ENCODE measurements at places on chromosomes 1 and 21. TPM values are rescaled to one million over a fixed set of nuclear protein-coding genes. Genes with fewer than 3 reads are reported as not detected.

DNA sequence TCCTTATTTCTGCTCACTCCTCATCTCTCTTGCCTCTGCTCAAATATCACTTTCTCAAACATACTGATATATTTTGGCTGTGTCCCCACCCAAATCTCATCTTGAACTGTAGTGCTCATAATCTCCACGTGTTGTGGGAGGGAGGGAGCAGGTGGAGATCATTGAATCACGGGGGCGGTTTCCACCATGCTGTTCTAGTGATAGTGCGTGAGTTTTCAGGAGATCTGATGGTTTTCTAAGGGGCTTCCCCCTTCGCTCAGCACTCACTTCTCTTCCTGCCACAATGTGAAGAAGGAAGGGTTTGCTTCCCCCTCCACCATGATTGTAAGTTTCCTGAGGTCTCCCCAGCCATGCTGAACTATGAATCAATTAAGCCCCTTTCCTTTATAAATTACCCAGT lies 26.6 kb downstream of the ZBTB8OS start:
- no peak overlapping the region for H3K27ac ChIP-seq
- DNase-seq, result no peak
- no peaks in the 10 kb centered on the region for H3K27me3 ChIP-seq
- H3K4me3 ChIP-seq, result no peak overlapping the region
- H3K4me1 ChIP-seq, result no peaks in the 10 kb centered on the region

DNA sequence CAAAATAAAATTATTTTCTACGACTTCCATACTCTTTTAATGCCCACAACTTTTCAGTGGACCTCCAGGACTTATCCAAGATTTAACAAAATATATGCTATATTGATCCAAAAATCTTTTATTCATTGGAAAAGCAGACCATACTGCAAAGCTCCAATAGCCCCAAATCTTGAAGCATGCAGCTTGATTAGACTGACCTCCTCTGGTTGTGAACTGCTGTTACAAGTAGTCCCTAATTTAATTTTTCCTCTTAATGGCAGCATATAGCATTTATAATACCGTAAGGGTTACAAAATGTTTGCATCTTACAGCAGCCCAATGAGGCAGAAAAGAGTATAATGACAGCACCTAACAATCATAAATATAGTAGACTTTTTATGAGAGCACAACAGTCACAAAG lies 49.8 kb downstream of the TPR start:
- no peaks in the 10 kb centered on the region for H3K27me3 ChIP-seq
- H3K27ac ChIP-seq, result no peak overlapping the region
- no peak overlapping the region for H3K4me3 ChIP-seq
- peaks cover 83% of the 10 kb centered on the region for H3K36me3 ChIP-seq

DNA sequence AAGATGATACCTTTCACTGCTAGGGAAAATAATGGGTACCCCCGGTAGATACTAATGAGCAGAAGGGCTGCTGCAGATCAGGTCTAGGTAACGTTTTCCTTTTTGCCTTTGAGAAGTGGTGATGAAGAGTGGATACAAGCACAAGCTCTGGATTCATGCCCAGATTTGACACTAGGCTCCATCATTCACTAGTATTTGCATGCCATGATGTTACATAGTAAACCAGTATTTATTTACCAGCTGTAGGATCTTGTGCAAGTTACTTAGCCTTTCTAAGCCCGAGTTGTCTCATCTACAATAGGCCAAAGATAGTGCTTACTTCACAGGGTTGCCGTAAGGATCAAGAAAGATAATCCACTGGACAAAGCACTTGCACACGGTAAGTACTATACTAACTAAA lies 14.2 kb downstream of the PTPN14 start:
- H3K27ac ChIP-seq, result no peak overlapping the region
- no peak overlapping the region for H3K4me3 ChIP-seq
- no peak for DNase-seq
- H3K27me3 ChIP-seq, result no peaks in the 10 kb centered on the region
- peaks cover 17% of the 10 kb centered on the region for H3K36me3 ChIP-seq

DNA sequence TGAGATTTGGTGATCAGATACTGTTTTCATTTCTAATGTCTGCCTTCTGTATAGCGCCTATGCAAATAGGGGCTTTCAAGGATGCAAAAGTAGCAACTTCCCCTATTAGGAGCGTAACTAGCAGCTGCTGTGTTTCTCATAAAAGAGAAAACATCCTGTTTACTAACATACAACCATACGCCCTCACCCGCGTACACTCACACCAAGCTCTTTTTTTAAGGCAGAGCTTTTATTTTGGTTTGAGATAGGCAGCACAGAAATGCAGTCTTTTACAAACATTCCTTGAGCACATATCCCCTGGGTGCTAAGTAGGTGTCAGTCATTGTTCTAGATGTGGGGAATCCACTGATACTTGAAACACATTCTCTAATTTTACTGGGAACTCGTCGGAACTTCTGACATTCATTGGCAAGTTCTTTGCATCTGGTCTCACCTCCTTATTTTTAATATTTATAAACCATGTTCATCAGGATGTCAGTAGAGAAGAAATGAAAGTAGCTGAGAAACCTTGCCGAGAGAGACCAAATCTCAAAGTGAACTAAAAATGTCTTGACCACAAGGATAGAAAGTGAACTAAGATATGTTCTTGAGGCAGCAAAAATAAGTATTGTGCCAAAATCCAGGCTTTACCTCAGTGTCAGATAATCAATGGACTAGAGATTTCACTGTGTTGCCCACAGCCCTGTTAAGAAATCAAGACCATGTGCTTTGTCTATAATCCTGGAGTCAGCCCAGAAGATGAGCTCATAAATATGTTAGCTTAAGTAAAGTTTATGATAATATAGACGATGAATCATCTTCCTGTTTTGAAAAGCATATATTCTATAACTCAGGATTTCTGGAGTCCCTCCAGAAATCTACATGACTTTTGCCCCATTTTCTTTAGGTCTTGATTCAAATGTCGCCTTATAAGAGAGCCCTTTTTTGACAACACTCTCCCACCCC lies 350.9 kb downstream of the ST6GALNAC3 start:
- no peaks in the 10 kb centered on the region for H3K36me3 ChIP-seq
- H3K27ac ChIP-seq, result no peak overlapping the region
- H3K4me1 ChIP-seq, result no peaks in the 10 kb centered on the region
- no peak overlapping the region for H3K4me3 ChIP-seq
- no peak for DNase-seq

DNA sequence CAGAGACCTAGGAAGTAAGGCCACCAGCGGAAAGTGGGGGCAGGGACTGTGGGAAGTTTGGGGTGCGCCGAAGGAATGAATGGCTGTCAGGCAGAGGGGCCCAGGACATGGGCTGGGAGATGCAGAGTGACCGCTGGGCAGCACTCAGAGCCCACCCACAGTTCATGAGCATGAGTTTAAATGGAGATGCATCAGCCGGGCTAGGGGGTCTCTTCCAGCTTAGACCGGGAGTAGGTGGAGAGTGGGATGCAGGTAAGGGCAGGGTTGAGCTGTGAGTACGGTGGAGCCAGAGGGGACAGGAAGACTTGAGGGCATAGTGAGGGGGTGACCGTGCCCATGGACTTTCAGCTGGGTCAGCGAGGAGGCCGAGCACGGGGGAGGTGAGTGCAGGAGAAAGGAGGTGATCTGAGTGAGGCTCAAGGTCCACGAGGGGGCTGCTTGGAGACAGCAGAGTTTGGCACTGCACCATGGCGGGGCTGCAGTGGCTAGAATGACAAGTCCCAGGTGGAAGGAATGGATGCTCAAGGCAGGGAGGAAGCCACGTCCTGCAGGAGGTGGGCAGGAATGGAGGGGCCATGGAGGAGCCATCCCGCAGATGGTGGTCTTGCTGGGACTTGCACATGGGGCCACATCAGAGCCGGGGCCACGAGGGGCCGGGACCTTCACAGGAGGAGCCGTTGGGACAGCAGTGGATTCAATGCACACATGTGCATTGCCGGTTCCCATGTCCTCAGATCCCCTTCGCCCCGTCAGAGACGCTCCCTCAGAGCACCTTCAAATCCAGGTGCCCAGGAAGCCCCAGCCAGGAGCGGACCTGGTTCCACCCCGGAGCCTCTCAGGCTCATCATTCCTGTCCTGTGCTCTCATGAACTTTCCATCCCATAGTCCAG lies 34.9 kb downstream of the UBASH3A start:
- H3K4me1 ChIP-seq, result no peaks in the 10 kb centered on the region
- H3K27ac ChIP-seq, result no peak overlapping the region
- H3K36me3 ChIP-seq, result no peaks in the 10 kb centered on the region
- DNase-seq, result no peak

DNA sequence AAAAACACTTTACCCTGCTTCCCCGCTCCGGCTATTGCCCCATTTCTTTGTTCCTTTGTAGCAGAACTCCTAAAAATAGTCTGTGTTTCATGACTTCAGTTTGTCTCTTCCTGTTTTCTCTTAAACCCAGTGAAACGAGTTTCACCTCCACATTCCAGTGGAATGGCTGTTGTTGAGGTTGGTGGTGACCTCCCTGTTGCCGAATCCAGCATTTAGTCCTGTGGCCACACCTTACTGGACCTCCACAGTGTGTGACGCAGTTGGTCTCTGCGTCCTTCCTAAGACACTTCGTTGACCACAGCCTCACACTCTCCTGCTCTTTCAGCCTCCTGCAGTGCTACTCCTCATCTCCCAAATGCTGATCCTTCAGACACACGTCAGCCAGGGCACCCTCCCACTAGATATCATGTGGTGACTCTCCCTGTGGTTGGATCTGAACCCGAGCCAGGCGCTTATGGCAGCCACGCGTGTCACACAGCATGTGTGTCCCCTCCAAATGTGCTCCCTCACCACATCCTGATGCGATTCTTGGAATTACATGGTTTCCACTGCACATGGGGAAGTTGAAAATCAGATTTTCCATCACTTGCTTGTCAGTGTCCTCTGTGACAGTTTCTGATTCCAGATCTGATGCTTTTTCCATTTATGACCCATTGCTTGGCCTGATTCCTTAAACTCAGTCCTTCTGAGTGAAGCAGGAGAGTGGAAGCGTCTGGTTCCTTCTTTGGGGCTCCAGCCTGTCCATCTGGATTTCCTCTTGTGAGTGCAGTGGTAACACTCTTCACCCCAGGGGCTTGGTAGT lies 99.1 kb upstream of the ARTN start:
- peak overlapping the region; percentile 98 for H3K27ac ChIP-seq
- H3K36me3 ChIP-seq, result peaks cover 4% of the 10 kb centered on the region
- no peaks in the 10 kb centered on the region for H3K27me3 ChIP-seq
- peak; percentile 97 for DNase-seq
- H3K4me1 ChIP-seq, result peaks cover 59% of the 10 kb centered on the region
- no peak overlapping the region for H3K4me3 ChIP-seq

DNA sequence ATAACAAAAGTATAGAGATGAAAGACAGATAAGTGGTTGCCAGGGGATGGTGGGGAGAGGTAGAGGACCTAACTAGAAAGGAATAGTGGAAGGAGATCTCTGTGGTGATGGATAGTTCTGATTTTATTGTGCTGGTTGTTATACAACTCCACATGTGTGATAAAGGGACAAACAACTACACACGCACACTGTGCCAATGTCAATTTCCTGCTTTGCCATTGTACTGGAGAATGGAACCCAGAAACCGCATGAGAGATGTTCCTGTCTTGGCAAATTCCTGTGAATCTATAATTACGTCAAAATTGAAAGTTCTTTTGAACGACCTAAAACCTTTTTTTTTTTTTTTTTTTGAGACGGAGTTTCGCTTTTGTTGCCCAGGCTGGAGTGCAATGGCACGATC lies 11.0 kb downstream of the TNFRSF9 start:
- no peaks in the 10 kb centered on the region for H3K27me3 ChIP-seq
- DNase-seq, result no peak
- H3K4me1 ChIP-seq, result no peaks in the 10 kb centered on the region
- H3K27ac ChIP-seq, result no peak overlapping the region
- H3K36me3 ChIP-seq, result no peaks in the 10 kb centered on the region

GRCh38 chr1:29811247-29811646 lies 574.9 kb downstream of the PTPRU start:
- no peaks in the 10 kb centered on the region for H3K27me3 ChIP-seq
- no peaks in the 10 kb centered on the region for H3K4me1 ChIP-seq
- H3K27ac ChIP-seq, result no peak overlapping the region
- DNase-seq, result peak; percentile 22

- peaks cover 29% of the 10 kb centered on the region for H3K4me1 ChIP-seq
- DNase-seq, result no peak
- no peak overlapping the region for H3K4me3 ChIP-seq
- H3K27ac ChIP-seq, result peak overlapping the region; percentile 41
Observed at GRCh38 chr21:37153196-37153934, 80.3 kb downstream of the TTC3 start.

DNA sequence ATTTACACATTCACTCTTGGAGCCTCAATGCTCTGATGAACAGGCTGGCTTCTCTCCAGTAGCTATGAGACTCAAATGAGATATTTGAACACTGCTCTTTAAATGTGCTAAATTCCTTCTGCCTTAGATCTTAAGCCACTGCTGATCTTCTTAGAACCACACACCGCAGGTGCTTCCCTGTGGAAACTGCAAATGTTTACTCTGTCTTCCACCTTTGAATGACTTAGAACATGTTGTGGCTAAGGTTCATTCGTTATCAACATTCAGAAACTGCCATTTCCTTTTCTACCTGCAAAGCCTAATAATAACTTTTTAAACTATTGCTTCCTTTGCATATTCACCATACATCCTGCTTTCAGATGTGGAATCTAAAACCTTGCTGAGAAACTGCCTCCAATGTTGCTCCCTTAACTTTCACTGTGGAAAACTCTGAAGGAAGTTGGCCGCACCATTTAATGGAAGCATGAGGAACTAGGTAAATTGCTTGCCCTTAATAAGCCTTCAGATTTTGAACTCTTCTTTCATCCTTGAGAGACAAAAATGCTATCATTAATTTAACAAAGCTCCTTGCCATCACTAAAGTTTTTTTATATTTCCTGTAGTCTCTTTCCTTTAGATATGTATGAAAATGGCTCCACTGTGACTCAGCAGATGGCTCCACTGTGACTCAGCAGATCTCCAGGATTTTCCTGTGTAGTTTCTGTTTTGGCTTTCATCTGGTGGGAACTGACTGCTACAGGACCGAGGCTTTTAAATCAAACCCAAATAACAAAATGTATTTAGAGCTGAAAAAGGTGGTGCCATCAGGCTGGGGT lies 143.8 kb downstream of the TNFSF18 start:
- peaks cover 18% of the 10 kb centered on the region for H3K36me3 ChIP-seq
- H3K4me3 ChIP-seq, result no peak overlapping the region
- peak overlapping the region; percentile 95 for H3K27ac ChIP-seq
- DNase-seq, result peak; percentile 64
- H3K4me1 ChIP-seq, result peaks cover 84% of the 10 kb centered on the region

DNA sequence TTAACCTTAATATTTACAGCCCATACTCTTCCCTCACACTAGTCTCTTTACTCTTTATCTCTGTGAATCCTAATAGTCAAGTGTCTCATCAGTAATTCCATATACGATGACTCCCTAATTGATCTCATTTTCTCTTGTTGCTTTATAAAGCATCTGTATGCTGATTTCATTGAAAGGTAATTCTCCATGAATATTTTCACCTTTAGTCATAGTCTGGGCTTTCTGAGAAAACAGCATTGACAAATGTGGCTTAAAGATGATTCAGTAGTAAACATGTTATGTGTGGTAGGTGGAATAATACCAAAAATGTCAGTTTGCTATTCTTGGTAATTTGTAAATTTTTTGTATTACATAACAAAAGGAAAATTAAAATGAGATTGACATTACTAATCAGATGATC lies 1176.5 kb downstream of the NCAM2 start:
- H3K4me3 ChIP-seq, result no peak overlapping the region
- H3K36me3 ChIP-seq, result no peaks in the 10 kb centered on the region
- H3K27ac ChIP-seq, result no peak overlapping the region
- DNase-seq, result no peak
- H3K27me3 ChIP-seq, result no peaks in the 10 kb centered on the region
- no peaks in the 10 kb centered on the region for H3K4me1 ChIP-seq

Gene YTHDF2
- total RNA-seq, result 46.4 TPM

Gene TYW3
- total RNA-seq, result 25.8 TPM

Data from SJSA1 (cell line).